Nucleus accumbens (tissue), 56 donors: ENCODE measurements at places on chromosomes 4 and X.

DNA sequence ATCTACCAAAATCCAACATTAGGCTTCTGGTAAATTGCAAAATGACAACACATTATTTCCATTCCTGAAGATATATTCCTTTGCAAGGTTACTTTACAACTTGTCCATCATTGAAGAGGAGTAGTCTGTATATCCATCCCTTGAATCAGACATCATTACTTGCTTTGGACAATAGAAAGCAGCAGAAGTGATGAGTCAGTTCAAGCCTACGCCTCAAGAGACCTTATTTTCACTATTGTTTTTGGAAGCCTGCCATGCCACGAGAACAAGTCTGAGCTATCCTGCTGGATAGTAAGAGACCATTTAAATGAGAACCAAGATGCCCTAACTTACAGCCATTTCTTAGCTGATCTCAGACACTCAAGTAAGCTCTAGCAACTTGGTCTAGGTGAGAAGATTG, 246.0 kb upstream of the HHIP start:
- no peak for DNase-seq

DNA sequence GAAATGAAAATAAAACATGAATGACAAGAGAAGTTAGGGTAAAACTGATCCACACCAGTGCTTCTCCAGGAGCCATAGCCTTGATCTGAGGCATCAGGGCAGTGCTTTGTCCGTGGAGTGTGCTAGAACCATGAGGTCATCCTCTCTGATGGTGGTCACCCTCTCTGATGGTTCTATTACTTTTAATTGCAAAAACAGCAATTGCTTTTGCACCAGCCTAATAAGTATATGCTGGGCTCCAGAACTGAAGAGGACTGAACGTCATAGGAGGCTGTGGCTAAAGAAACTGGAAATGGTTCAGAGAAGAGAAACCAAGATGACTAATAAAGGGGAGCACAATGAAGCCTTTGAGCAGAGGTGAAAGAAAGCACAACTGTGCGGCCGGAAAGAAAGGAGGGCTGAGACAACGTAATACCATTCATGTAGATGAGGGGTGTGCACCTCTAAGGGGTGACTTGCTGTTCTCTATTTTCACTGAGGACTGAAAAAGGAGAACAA, 17.0 kb upstream of the TMEM154 start:
- no peak for DNase-seq

DNA sequence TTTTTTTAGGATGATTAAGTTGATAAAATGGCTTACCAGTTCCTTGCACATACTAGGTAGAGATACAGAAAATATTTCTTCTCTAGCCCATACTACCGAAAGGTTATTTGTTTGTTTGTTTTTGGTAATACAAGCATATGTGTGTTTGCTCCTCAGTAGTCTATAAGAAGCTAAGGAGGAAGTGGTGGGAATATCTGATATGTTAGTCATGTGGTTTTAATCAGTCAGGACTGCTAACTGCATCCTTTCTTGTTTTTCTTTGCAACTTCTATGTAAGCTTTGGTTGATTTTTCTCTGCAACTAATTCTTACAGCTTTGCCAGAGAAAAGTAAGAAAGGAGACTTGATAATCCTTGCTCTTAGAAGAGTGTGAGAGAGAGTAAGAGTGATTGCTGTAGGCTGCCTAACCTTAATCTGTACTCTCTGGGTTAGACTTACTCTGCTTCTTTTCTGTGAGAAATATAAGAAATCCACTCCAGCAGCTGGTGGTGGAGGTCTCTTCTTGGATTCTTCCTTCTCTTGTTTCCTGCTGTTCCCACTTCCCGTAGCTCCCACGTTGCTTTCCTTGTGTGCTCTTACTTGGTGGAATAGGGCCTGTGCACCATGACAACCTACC, 28.3 kb downstream of the SEPTIN11 start:
- no peak for DNase-seq

DNA sequence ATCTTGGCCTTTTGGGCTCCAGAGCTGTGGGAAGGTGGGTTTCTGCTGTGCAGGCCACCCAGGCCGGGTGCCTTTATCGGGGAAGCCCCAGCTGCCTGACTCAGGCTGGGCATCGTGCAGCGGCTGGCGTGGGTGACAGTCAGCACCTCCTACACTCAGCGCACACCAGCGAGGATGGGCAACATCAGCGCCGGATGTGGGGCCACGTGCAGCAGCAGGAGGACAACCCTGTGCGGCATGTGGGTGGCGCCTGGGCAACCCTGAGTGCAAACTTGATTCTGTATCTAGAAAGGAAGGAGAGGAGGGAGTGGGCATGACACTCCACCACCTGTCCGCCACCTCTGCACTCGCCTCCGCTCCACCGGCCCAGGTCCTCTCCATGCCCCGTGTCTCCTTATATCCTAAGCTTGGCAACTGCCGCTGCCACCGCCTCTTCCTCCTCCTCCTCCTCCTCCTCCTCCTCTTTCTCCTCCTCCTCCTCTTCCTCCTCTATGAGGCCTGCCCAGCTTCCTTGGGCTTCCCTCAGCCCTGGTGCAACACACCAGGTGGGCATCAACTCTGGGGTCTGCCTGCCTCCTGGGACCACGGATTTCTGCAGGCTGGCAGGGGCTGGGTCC, 107.4 kb upstream of the AFAP1 start:
- DNase-seq: peak; percentile 25

GRCh38 chr4:75343333-75343732, 170.9 kb downstream of the RCHY1 start:
- no peak for DNase-seq

DNA sequence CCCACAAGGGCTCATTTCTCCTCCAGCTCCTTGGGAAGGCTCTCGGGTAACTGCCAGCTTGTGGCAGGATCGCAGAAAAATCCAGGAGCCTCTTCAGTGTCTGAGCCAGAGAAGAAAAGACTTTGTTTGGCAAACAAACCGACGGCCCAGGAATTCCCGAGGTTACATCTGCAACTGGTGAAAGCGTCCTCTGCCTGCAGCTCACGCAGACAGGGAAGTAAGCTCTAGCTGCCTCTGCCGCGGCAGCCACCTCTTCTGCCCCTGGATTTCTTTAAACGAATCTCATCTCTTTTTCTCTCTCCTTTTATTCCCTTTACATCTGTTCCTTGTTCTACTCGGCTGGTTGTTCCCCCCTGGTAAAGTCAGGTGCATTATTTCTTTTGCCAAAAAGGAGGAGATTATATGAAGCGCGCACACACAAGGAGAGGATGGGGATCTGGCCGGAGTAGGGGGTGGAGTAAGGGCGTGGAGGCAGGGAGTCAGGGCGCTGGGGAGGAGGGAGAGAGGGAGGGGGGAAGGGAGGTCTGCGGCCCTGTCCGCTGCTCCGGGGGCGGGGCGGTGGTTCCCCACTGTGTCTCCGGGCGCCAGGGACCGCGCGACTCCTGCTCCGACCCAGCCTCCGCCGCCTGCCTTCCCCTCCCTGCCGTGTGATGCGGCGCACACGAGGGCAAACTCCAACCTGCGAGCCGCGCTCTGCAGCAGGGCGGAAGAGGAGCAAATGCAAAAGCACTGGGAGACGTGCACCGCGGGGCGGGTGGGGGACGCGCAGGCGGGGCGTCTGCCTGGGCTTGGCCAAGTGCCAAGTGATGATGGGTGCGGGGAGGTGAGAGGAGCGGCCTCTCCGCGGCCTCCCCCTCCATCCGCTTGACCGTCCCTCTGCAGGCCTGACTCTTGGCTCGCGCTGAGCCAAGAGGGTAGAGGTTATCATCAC, at the start of gene DCHS2:
Gene DCHS2 (minus strand): TSS at position 459 of the 931 bp plus-strand sequence. CDS start 444 bp downstream, at position 15.
- DNase-seq: peak; percentile 44

- no peak for DNase-seq
Observed at GRCh38 chrX:82775426-82775825, 732.7 kb upstream of the POU3F4 start.

DNA sequence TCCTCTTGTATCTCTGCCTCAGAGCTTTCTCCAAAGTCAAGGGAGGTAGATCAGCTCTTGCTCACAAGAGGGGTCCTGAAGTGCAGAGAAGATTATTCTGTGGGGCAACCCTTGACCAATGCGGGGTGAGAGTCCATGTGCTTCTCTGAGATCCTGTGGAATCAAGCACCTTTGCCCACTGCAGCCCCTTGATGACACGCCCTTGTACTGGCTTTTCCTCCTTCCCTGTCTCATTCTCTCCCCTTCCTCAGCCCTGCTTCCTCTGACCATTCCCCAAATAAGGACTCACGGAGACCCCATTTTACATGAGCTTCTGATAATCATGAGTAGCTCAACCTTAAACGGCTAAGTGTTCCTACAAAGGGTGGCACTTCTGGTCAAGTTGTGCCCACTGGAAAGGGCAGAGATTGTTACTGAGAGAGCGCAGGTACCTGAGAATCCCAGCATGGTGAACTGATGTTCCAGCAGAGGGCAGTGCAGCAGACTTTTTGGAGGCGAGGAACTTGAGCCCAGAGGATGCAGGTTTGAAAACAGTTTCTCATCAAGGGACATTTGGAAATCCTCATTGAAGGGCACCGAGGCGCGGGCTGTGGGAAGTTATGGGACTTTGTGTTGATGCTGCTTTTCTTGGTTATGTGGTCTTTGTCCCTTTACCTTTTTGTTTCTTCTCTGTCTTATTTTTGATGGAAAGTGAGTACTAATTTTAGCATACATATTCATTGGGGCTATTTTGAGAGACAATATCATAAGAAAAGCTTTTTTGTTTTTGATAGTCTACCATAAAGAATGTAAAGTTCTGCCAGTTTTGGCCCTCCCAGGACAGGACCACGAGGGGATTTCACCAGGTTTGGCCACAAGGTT, 201.3 kb downstream of the RBM46 start:
- DNase-seq: peak; percentile 36

DNA sequence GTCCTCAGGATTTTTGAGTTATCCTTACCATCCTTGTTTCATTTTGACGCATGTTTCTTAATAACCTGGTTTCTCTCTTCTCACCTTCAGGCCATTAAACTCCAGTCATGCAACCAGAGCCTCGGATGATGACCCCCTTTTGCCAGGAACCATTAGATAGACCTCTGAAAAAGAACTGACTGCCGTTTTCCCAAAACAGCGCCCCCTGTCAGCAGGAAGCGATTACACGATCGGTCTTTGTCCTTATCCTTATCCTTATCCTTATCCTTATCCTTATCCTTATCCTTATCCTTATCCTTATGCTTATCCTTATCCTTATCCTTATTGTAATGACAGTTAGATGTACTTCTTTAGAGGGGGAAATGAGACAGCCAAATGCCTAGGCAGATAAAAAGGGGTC, 148.4 kb upstream of the ITM2A start:
- no peak for DNase-seq

- DNase-seq: no peak
Observed at GRCh38 chr4:151087467-151087866, 12.0 kb upstream of the RPS3A start.

DNA sequence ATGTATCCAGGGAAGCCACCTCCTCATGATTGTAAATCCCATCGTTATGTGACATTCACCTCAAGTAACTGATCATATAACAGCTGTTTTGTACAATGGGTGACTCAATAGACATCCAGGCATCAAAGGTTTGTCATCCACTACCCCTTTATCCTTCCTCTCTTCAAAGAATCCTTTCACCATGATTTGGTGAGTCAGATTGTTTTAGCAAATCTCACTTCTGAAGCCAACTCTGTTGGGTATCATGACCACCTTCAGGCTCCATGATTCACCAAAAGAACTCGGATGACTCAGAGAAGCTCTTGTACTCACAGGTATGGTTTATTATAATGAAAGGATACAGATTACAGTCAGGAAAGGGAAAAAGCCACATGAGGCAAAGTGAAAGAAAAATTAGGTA, 132.1 kb downstream of the PWWP3B start:
- DNase-seq: no peak

GRCh38 chr4:76872556-76872955, 25.4 kb downstream of the SOWAHB start:
- DNase-seq: no peak

GRCh38 chrX:109264878-109265277, 217.0 kb downstream of the GUCY2F start:
- no peak for DNase-seq

- no peak for DNase-seq
Observed at GRCh38 chr4:107721436-107722100, 1.5 kb upstream of the PAPSS1 start.

GRCh38 chr4:20420916-20421602, 169.4 kb downstream of the SLIT2 start:
- no peak for DNase-seq

DNA sequence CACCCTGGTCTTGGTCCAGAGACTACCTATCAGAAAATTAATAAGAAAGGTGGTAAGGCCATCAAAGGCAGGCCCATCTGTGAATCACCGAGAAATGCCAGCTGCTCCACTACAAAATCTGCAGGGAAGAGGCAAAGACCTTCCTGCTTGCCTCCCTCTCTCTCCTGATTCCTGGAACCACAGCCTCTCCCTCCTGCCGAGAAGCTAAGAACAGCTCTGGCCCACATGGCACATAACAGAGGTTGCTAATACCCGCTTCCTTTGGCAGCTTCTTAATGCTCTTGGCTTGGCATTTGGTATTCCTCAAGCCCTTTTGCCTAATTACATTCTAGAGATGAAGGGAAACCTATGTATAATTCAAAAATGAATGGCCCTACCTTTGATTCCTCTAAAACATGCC, 32.9 kb downstream of the RAI2 start:
- DNase-seq: no peak

DNA sequence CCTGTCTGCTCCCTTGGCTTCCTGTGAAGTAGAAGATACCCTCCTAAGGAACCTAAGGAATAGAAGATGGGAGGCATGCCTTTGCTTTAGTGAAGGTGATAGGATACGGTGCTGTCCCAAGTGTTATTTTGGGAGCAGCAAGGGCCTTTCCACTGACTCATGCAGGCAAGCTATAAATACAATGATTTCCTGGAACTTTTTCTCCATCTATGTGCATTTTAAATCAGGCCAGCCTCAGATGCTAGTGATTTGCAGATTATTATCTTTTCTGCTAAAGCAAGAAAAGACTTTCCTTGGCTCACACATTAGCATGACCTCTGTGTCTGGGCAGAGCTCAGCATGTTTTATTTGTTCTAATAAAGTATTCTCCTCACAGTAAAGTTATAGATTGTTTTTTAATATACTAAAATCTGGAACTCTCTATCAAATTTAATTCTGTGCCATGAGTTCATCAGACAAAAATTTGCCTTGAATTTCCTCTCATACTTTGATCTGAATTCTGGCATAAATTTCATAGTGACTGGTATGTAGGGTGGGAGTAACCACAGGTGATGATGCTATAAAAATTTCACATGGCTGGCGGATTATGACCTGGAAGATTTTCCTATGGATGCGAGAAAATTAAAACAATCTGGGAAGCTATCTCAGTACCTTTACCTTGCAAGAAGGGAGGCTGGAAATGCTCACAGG, 131.7 kb downstream of the REPS2 start:
- no peak for DNase-seq

GRCh38 chrX:139126493-139126892, 404.0 kb upstream of the F9 start:
- no peak for DNase-seq
